ENCODE measurements at places on chromosomes 7 and 10. TPM values are rescaled to one million over a fixed set of nuclear protein-coding genes. Genes with fewer than 3 reads are reported as not detected.

- no peak overlapping the region for H3K4me3 ChIP-seq
- no peak overlapping the region for H3K27ac ChIP-seq
- no peaks in the 10 kb centered on the region for H3K36me3 ChIP-seq
- peaks cover 17% of the 10 kb centered on the region for H3K4me1 ChIP-seq
Measured at GRCh38 chr7:105719919-105720318, 138.6 kb upstream of the EFCAB10 start.

DNA sequence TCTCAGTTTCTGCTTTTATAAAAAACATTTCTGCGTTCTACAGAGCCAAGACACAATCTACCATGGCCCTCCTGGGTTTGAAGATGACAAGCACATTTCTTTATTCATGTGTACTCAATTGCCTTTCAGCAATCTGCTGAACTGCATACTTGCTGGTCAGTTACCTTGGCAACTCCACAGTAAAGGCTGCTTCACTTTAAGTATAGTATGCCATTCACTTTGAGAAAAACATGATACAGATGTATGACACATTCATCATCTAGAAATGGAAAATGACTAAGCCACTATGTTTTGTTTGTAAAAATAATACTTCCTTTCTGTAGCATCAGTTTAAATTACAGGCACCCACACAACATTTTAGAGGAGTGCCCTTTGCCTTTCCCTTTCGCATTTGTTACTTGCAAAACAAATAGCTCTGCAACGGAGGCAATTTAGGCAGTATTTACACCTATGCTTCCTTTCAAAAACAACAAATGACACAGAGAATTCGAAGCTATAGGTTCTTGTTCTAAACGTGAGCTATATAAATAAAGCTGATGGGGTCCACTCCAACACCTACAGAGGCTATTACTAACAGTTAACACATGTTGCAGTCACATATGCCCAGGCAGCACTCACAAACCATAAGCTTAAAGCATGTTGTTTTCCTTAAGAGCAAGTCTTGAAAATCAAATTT, 23.5 kb downstream of the SGCE start:
- H3K27me3 ChIP-seq: no peaks in the 10 kb centered on the region
- H3K4me3 ChIP-seq: no peak overlapping the region
- no peak for DNase-seq

- no peaks in the 10 kb centered on the region for H3K36me3 ChIP-seq
- H3K4me3 ChIP-seq: no peak overlapping the region
- DNase-seq: peak; percentile 55
- H3K4me1 ChIP-seq: no peaks in the 10 kb centered on the region
Measured at GRCh38 chr7:111796671-111797070, 234.4 kb upstream of the IMMP2L start.

GRCh38 chr7:90173127-90173844, 19.0 kb downstream of the STEAP1 start:
- no peak for DNase-seq
- H3K36me3 ChIP-seq: no peaks in the 10 kb centered on the region
- H3K27me3 ChIP-seq: no peaks in the 10 kb centered on the region
- no peak overlapping the region for H3K4me3 ChIP-seq

- H3K27me3 ChIP-seq: no peaks in the 10 kb centered on the region
- H3K27ac ChIP-seq: no peak overlapping the region
- no peak for DNase-seq
- H3K4me1 ChIP-seq: no peaks in the 10 kb centered on the region
- no peak overlapping the region for H3K4me3 ChIP-seq
Measured at GRCh38 chr10:36050763-36051499, 408.8 kb upstream of the FZD8 start.

DNA sequence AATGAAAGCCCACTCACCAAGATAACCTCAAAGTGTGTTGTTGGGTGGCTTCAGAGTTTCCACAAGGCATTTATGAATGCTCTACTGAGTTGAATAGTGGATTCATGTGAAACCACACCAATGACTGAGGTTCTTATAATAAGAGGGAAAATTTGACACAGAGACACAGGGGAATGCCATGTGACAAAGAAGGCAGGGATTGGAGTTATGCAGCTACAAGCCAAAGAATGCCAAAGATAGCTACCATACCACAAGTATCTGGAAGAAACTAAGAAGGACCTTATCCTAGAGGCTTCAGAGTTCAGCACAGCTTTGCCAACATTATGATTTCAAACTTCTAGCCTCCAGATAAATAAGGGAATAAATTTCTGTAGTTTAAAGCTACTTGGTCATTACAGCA, 68.0 kb upstream of the PCDH15 start:
- DNase-seq: no peak
- no peak overlapping the region for H3K4me3 ChIP-seq
- H3K36me3 ChIP-seq: no peaks in the 10 kb centered on the region
- H3K4me1 ChIP-seq: no peaks in the 10 kb centered on the region
- H3K27me3 ChIP-seq: no peaks in the 10 kb centered on the region
- H3K27ac ChIP-seq: no peak overlapping the region

Gene SORCS1
- total RNA-seq: 4.9 TPM

GRCh38 chr7:66865290-66865864, 55.6 kb upstream of the TMEM248 start:
- no peak overlapping the region for H3K4me3 ChIP-seq
- peaks cover 3% of the 10 kb centered on the region for H3K4me1 ChIP-seq
- H3K36me3 ChIP-seq: no peaks in the 10 kb centered on the region
- H3K27me3 ChIP-seq: no peaks in the 10 kb centered on the region
- no peak overlapping the region for H3K27ac ChIP-seq
- no peak for DNase-seq

Gene SH2D4B
- 0.13 TPM for total RNA-seq

Gene CDC14C
- total RNA-seq: not detected

- H3K36me3 ChIP-seq: no peaks in the 10 kb centered on the region
- H3K4me1 ChIP-seq: no peaks in the 10 kb centered on the region
- H3K4me3 ChIP-seq: no peak overlapping the region
- no peak for DNase-seq
Measured at GRCh38 chr10:727162-727790, 37.8 kb upstream of the DIP2C start.

- no peaks in the 10 kb centered on the region for H3K36me3 ChIP-seq
- DNase-seq: no peak
- H3K4me1 ChIP-seq: no peaks in the 10 kb centered on the region
- H3K27ac ChIP-seq: no peak overlapping the region
- no peak overlapping the region for H3K4me3 ChIP-seq
Measured at GRCh38 chr10:28996947-28997551, 291.8 kb upstream of the LYZL1 start.

GRCh38 chr7:142808802-142809583, 38.2 kb downstream of the PRSS2 start:
- no peaks in the 10 kb centered on the region for H3K27me3 ChIP-seq
- no peak overlapping the region for H3K27ac ChIP-seq
- H3K4me1 ChIP-seq: peaks cover 10% of the 10 kb centered on the region
- H3K4me3 ChIP-seq: no peak overlapping the region
- no peaks in the 10 kb centered on the region for H3K36me3 ChIP-seq
- no peak for DNase-seq

Gene ENTPD1
- total RNA-seq: 2.2 TPM

DNA sequence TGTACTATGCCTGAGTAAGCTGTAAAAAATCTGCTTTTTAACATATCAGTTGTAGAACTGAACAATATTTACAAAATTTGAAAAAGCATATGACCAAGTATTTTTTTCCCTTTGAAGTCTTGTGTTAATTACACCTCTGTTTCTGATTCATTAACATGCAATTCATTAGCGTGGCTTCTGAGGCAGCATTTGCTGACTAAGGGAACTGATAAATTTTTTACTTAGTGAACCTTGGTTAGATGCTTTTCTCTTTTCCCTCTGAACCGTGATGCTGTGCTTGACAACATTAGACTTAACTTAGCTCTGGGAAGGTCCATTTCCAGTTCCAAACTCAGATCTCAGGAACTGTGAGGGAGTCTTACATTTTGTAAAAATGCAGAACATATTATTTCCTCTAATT, 28.1 kb downstream of the TWIST1 start:
- no peak for DNase-seq
- H3K27me3 ChIP-seq: no peaks in the 10 kb centered on the region

GRCh38 chr7:112122798-112123197, 83.4 kb downstream of the DOCK4 start:
- DNase-seq: no peak
- no peak overlapping the region for H3K27ac ChIP-seq
- no peak overlapping the region for H3K4me3 ChIP-seq
- no peaks in the 10 kb centered on the region for H3K36me3 ChIP-seq
- no peaks in the 10 kb centered on the region for H3K27me3 ChIP-seq
- no peaks in the 10 kb centered on the region for H3K4me1 ChIP-seq

DNA sequence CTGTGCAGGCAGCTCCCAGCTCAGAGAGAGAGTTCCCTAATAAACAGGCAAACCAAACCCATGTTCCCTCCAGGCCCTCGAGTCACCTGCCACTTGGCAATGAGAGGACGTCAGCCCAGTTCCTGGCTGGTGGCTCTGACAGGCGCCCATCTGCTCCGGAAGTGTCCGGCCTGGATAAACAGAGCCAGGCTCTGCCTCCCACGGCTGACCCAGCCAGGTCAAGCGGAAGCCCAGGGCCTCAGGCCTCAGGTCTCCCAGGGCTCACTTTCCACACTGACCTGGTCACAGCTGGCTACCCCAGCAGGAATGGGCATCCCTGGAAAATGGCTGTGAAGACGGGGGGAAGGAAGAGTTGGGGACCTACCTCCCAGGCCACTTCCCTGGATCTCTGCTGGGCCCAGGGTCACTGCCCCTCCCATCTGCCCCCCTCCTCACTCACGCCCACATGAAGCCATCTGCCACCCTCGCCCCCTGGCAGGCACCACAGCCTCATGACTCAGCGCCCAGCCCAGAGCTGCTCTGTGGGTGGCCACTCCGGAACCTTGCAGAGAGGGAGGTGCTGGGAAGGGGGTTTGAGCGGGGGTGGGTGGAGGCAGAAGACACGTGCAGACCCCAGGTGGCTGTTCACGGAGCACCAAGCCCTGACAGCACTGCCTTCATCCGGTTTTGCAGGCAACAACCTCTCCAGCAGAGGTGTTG, 37.4 kb upstream of the DUSP5 start:
- no peaks in the 10 kb centered on the region for H3K36me3 ChIP-seq
- no peak overlapping the region for H3K4me3 ChIP-seq
- H3K27me3 ChIP-seq: no peaks in the 10 kb centered on the region
- no peak for DNase-seq

GRCh38 chr10:105674448-105674847, 1033.4 kb downstream of the SORCS3 start:
- H3K27me3 ChIP-seq: no peaks in the 10 kb centered on the region
- no peak overlapping the region for H3K27ac ChIP-seq
- no peaks in the 10 kb centered on the region for H3K4me1 ChIP-seq

DNA sequence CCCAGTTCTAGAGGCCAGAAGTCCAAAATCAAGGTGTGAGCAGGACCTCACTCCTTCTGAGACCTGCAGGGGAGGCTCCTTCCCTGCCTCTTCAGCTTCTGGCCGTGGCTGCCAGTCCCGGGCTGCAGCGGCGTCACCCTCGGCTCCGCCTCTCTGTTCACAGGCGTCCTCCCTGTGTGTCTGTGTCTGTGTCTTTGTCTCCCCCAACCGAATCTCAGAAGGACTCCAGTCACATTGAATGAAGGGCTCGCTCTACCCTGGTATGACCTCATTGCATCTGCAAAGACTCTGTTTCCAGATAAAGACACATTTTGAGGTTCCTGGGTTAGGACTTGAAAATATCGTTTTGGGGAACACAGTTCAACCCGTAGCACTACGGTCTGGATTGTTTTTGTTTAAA, 33.1 kb upstream of the GALNT11 start:
- H3K36me3 ChIP-seq: no peaks in the 10 kb centered on the region
- peaks cover 2% of the 10 kb centered on the region for H3K4me1 ChIP-seq
- H3K27ac ChIP-seq: no peak overlapping the region
